ENCODE measurements at places on chromosomes 12 and 14.

- DNase-seq: no peak
These were observed 112.5 kb upstream of the MED13L start for GRCh38 chr12:116389990-116390389.

DNA sequence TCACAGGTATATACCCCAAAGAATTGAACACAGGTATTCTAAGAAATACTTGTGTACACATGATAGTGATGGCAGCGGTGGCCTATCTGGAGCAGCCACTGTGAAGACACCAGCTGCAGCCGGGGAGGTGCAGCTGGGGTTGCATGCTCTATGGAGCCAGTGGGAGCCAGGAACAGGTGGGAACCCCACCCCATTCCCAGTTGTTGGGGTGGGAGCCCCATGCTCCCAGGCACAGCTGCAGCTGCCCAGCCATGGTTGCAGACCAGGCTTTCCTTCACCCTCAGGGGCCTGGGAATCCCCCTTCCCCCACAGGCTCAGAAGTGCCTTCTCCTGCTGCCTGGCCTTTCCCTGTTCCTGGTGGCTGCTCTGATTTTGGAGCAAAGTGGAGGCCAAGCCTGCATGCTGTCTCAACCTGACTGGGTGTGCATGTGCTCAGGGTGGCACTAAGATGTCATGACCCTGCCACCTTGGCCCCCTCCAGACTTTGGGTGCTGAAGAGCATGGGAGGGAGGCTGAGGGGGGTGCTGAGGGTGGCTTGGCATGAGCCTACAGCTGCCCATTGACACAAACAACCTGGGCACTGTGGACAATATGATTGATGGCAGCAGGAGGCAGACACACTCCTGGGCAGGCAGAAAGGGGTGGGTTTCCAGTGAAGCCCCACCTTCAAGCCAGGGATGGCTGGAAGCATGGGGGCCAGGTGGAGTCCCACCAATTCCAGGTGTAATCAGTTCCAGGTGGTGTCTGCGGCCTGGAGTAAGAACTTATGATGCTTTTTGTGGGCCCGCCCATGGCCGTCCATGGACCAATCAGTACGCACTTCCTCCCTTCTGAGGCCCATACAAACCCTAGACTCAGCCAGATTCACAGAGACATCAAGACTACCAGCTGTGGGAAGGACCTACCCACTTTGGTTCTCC is 234.7 kb downstream of the ADGRD1 start:
- DNase-seq: no peak

GRCh38 chr12:55842681-55843429 is at the start of gene MMP19:
TSS of gene MMP19 (minus strand) at chr12:55842936. CDS start at chr12:55842830, 106 bp downstream.
- DNase-seq: no peak

DNA sequence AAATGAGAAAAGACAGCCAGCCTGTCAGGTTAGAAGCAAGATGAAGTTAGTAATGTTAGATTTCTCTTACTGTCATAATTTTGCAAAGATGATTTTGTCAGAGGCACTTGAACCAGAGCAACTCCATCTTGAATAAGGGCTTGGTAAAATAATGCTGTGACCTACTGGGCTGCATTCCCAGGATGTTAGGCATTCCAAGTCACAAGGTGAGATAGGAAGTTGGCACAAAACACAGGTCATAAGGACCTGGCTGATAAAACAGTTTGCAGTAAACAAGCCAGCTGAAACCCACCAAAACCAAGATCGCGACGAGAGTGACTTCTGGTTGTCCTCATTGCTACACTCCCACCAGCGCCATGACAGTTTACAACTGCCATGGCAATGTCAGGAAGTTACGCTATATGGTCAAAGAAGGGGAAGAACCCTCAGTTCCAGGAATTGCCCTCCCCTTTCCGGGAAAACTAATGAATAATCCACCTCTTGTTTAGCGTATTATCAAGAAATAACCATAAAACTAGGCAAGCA is 1313.5 kb upstream of the TMEM132C start:
- DNase-seq: no peak

GRCh38 chr12:50581226-50582184 is 76.7 kb downstream of the DIP2B start:
- no peak for DNase-seq

- DNase-seq: no peak
These were observed 55.5 kb upstream of the DAAM1 start for GRCh38 chr14:59132796-59133494.

DNA sequence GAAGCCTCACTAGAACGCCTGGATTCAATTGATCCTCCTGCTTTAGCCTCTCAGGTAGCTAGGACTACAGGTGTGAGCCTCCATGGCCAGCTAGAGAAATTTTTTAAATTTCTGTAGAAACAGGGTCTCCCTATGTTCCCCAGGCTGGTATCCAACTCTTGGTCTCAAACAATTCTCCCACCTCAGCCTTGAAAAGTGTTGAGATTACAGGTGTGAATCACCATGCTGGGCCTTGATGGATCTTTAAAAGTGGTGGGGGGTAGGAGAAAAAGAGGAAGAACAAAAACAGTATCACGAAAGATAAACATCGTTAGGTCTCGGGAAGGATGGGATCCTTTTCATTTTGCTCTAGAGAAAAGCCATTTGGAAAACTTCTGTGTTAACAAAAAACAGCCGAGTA is 4.5 kb downstream of the GYS2 start:
- DNase-seq: no peak

DNA sequence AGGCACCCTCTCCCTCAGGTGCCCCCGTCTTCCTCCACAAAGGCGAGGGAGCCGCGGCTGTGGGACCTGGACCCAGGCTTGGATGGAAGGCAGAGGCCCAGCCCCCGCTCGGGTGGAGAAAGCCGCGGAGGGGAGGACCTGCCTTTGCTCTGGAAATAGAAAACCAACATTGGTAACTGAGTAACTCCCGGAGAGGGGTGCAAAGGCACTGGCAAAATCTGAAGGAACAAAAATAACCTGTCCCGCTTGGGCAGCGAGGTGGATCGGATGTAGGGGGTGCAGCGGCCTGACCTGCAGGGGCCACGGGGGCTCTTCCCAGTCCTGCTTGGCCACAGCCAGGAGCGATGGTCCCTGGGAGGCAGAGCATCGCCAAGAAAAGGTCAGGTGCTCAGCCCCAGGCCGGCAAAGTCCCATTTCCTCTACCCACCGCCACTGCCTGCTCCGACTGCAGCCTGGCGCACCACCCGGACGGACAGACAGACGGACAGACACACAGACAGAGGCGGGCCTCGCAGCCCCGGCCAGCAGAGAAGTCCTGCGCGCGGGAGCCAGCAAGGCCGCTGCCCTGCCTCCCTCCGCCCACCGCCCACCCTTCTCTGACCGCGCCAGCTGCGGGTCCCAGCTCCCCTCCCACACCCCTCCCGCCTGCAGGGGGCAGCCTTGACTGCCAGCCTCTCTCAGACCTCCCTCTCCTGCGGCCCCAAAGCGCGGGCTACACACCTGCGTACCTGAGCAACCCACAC is 21.4 kb upstream of the TMEM106C start:
- peak; percentile 46 for DNase-seq

GRCh38 chr12:62784576-62784975 is 150.4 kb downstream of the PPM1H start:
- no peak for DNase-seq

- no peak for DNase-seq
These were observed 25.6 kb downstream of the TCTN1 start for GRCh38 chr12:110639336-110640141.

GRCh38 chr12:2479851-2480535 is 314.8 kb upstream of the FKBP4 start:
- no peak for DNase-seq

GRCh38 chr12:13374793-13375192 is 178.3 kb downstream of the EMP1 start:
- DNase-seq: no peak

- DNase-seq: no peak
These were observed 4.8 kb downstream of the ARHGAP9 start for GRCh38 chr12:57474862-57475261.

DNA sequence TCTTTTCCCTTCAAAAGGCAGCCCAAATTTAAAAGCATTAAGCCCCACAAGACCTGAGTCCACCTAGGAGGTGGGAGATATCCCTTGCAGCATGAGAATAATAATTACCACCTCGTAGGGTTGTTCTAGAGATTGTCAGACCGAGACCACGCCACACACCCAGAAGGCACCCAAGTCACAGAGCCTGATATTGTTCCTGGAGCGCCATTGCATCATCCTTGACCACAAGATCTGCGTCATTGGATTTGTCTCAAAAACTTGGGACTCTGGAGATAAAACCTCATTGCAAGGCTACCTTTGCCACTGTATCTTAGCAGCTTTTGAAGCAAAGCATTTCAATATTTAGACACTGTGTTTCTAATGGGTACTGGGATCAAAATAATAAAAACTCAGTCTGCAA is 29.4 kb upstream of the PPP2R5C start:
- no peak for DNase-seq

- DNase-seq: no peak
These were observed 85.2 kb upstream of the PRMT8 start for GRCh38 chr12:3405821-3406220.

- DNase-seq: no peak
These were observed 16.0 kb downstream of the CHST11 start for GRCh38 chr12:104472748-104473147.

- no peak for DNase-seq
These were observed 123.1 kb downstream of the PIWIL1 start for GRCh38 chr12:130460611-130461446.

DNA sequence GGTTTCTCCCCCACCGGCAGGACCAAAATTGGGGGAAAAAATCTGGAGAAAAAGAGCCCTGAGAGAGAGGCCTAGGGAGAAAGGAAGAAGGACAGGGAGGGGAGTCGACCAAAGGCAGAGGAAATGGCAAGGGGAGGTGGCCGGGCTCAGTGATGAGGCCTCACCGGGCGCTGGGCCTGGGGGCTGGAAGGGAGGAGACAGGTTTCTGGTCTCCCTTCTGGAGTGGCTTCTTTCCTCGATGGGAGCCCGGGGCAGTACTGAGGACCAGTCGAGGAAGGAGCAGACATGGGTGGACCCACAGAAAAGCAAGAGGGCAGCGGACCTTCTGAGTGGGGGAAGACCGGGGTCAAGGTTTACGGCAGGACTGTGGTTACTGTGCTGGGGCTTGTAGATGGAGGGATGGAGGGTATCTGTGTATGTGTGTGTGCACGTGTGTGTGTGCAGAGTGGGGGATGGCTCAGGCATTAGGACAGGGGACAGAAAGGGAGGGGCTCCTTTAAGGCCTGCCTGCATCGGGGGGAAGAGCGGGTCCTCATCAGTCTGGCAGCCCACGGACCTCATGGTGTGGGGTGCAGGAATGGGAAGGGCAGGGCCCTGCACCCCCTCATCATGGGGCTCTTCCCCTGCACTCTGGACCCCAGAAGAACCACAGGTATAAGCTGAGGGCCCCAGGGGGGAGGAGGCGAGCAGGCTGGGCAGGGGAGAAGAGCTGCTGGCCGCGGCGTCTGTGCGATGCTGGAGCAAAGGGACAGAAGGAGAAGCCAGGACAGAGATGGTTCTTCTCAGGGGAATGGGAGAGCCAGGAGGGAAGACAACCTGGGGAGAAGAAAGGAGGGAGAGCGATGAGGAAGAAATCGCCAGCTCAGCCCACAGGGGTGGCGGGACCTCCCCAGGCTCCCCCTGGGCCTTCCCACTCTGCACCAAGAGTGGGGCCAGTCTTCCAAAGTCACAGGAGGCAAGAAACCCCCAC is 15.1 kb upstream of the RPLP0 start:
- no peak for DNase-seq

DNA sequence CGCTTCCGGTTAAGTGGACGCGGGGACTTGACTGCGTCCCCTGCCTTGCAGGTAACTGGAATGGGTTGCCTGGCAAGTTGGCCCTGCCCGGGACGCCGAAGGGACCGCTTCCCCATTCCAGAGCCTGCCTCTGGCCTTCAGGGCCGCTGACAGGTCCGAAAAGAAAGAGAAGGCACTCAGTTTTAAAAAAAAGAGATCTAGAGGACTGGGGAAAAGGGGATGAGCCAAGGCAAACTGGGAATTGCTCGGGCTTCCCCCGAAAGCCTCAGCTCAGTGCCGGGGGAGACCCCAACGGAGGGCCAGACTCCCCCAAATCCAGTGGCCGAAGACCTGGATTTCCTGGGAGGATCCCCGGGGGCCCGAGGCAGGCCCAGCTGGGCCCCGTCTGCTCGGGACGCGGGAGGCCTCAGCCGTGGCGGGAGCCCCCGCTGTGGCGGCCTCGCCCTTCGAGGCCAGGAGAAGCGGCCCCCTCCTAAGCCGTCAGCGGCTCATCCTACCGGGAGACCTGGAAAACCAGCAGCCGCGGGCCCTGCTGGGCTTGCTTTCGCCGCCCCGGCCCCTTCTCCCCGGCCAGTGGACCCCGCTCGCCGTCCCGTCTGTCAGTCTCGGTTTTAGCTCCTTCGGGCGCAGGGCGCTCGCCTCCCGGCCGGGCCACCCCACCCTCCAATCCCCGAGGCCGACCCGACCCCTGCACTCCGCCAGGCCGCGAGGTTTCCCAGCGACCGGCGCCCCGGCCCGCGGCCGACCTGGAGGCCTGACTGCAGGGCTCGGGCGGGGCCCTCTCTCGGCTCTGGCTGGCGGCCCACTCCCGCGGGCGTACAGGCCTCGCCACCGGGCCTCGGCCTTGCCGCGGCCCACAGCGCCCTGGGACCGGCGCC is 12.5 kb downstream of the OTX2 start:
- DNase-seq: no peak

- DNase-seq: no peak
These were observed 94.9 kb upstream of the NEDD1 start for GRCh38 chr12:96812153-96812552.

GRCh38 chr14:50839048-50839447 is 8.1 kb upstream of the NIN start:
- DNase-seq: no peak

GRCh38 chr12:122051231-122051876 is 27.2 kb upstream of the MLXIP start:
- DNase-seq: no peak

DNA sequence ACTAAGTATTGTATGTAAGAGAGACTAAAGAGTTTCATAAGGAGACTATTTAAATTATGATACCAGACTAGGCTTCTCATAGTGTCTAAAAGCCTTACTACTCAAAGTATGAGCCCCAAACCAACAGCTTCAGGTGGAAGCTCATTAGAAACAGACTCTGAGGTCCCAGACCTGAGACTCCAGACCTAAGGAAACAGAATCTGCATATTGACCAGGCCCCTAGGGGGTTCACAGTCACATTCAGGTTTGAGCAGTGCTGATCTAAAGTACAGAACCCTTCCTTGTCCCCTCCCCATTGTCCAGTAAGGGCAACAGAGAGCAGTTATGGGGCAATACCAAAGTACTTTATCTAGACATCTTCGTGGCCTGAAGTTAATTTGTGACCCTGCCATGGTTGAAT is 87.7 kb downstream of the SSPN start:
- DNase-seq: no peak

GRCh38 chr14:95679998-95680735 is 6.1 kb upstream of the TCL1B start:
- no peak for DNase-seq

DNA sequence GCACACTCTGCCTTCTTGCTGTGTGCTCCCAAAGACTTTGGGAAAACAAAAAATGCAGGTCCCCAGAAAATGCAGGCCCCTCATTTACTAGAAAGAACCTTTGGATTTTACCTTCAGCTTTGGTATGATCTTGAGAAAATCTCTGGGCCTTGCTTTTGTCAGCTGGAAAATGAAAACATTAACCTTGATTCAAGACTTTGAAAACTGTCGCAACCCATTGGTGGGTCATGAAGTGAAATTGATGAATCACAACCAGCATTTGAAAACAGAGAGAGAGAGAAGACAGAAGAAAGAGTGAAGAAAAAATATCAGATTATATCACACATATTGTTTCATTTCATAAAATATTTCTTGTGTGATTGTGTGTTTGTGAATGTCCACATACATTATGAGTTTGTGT is 322.5 kb downstream of the ZFP36L1 start:
- DNase-seq: no peak

- no peak for DNase-seq
These were observed 17.3 kb upstream of the TMEM233 start for GRCh38 chr12:119576118-119576810.

GRCh38 chr12:69102856-69103255 is 136.5 kb upstream of the CPSF6 start:
- no peak for DNase-seq

Measured in stimulated activated CD4-positive, alpha-beta T cell treated with anti-CD3 and anti-CD28 coated beads, Interleukin-4, amount 100 ng/mL, for 1 hour (primary cell).